ENCODE measurements at places on chromosomes 12 and 14.

GRCh38 chr12:121799156-121799841 is 4.5 kb upstream of the SETD1B start:
- DNase-seq: no peak

DNA sequence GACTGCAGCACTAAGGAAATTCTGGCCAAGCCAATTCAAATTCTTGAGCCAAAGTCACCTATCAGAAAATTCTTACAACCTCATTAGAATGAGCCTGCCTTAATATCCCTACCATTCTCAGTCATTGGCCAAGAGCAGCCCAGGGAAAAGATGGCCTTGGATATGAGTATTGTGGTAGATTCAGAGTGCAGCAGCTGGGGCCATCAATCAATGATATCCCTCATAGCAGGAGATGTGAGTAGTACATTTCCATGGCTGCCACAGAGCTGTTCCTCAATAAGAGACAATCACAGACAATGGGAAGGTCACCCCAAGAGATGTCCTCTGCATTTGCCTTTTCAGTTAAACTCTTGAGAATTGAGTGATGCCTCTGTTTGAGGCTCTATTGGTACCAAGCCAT is 161.6 kb downstream of the DYRK2 start:
- DNase-seq: no peak

DNA sequence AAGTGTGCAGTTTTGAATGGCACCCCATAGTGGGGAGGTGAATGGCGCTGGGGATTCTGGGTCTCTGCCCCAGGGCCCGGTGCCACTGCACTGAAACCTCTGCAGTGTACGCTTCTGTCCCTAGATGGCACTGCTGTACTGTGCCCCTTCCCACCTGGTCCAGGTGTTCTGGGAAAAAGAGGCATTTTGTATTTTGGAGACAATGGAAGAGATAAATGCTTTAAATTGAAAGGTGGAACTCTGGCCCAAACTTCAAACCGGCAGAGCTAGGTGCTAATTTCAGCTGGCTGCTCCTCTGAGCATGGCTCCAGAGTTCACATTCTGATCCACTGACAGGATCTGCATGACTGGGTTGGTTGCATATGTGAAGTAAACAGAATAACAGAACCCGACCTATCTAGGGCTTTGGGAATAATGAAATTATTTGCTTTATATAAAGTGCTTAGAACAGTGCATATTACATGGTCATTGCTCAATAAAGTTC is 52.2 kb downstream of the KRT80 start:
- DNase-seq: peak; percentile 20

- DNase-seq: no peak
Observed at GRCh38 chr14:80146941-80147340, 64.4 kb downstream of the DIO2 start.

GRCh38 chr14:56145965-56146364 is 27.8 kb downstream of the PELI2 start:
- no peak for DNase-seq

- no peak for DNase-seq
Observed at GRCh38 chr12:31245822-31246469, 80.0 kb downstream of the SINHCAF start.

- no peak for DNase-seq
Observed at GRCh38 chr12:46517579-46517962, 145.0 kb upstream of the SLC38A2 start.

- DNase-seq: no peak
Observed at GRCh38 chr12:116366456-116366776, 88.9 kb upstream of the MED13L start.

All from stimulated activated CD4-positive, alpha-beta T cell treated with anti-CD3 and anti-CD28 coated beads, TNF-alpha, amount 100 ng/mL, for 48 hours (primary cell).